ENCODE measurements at places on chromosomes 12 and 14.

- no peak for DNase-seq
These were observed 22.4 kb upstream of the CLEC2D start for GRCh38 chr12:9646794-9647781.

DNA sequence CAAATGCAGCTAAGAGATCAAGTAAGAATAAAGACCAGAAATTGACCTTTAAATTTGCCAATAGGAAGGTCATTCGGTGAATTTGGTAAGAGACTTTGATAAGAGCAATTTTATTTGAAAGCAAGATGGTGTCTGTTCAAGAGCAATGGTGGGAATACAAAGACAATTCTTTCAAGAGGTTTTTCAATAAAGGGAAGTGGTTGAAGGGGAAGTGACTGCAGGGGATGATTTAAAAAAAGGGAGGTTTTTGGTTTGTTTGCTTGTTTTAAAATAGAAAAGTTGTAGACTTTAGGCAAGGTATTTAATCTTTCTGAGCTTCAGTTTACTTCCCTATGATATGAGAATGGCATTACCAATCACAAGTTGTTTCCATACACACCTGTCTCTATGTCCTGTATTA lies 4.3 kb upstream of the APPL2 start:
- no peak for DNase-seq

GRCh38 chr14:69443296-69443805 lies 41.2 kb upstream of the PLEKHD1 start:
- no peak for DNase-seq

DNA sequence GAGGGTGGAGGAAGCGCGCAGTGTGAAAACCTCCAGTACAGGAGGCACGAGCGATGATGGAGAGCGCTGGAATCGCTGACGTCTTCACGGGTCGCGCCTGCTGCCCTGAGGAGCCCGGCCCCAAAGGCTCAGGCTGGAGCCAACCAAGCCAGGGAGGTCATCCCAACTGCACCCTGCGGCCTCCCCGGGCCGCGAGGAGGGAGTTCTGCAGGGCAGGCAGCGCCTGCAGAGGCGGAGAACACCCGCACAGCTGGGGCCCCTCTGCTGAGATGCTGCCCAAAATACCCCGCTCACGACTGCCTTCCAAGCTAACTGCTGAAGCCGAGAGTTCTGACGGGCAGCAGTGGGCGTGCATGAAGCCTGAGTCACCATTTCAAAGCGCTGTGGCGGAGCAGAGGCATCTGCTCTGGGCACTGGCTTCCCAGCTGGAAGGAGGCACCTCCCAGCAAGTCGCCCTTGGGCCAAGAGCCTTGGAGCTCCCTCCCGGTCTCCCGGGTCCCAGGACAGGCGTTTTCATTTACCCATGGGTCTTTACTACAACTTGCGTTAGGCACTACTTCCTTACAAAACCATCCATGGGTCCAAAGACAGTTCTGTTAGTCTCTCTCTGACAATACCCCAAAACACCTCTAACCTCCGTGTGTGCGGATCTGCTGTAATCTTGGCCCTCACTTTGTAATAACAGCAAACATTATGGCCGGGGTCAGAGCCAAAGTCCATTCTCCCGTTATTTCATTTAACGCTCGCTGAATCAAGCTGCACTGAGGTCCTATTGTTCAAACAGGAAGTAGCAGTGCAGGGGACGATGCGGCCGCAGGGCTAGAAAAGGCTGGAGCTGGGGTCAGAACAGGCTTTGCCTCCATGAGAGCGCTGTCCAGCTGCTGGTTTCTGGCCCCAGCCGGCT lies 60.1 kb upstream of the RIMBP2 start:
- DNase-seq: peak; percentile 75

DNA sequence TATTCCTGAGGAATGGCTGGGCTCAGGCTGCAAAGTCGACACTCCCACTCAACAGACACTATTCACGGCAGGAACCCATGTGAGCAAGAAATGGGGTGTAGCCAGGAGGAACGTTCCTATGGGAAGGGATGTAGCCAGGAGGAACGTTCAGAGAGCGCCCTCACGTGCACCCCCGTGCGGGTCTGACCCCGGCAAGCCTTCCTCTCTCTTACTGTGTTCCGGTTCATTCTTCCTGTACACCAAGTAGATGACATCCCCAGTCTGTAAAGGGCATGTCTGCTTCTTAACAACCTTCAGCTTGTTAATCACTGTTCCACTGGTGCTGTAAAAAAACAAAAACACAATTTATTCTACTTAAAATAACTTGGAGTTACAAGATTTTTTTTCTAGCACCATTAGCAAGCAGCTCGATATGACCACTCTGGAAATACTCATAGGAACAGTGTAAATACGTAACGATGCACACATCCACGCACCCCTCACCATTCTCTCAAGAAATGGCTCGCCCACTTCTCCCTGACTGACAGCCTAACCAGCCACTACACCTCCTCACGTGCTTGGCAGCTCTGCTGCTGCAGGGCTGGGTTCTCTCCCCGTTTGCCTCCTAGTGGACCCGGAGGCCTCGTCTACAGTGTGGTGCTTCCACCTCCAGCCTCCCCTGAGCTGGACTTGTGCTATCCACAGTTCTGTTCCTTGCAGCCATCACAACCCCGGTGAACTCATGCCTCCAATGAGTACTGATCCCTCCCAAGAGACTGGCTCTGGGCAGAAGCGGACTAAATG lies 15.1 kb downstream of the CHFR start:
- DNase-seq: no peak

- no peak for DNase-seq
These were observed 129.7 kb downstream of the CHST11 start for GRCh38 chr12:104586351-104586919.

GRCh38 chr12:110530511-110530910 lies 28.4 kb downstream of the RAD9B start:
- no peak for DNase-seq

DNA sequence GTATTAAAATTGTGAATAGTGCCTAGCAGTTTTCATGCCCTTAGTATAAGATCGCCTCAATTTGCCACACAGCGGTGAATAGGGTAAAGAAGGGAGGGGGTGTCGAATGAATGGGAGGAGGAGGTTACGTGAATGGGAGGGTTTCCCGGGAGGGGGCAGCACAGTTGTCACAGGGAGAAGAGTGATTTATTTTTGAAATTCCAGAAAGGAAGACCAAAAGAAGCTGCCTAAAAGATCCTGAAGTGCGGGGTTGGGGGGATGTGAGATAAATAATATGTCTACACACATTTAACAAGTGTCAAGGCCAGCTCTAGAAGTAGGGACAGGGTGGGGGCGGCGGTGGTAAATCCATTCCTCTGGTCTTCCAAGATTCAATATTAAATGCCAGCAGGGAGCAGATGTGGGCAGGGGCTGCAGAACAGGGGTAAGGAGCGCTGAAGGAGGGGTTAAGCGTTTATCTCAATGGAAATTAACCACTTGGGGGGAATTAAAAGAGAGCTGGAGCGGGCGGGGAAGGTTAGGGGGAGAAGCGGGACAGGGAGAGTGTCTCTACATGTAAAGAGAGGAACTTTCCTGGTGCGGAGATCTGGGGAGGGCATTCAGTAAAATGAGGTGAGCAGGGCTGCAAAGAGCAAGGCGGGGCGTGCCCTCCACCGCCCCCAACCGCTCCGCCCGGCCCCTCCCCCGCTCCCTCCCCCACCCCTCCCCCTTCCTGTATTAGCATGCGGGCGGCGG lies 867 bp downstream of the C12orf42 start:
- peak; percentile 85 for DNase-seq

GRCh38 chr14:91398707-91399106 lies 18.9 kb downstream of the CCDC88C start:
- DNase-seq: no peak

GRCh38 chr12:111285200-111285599 lies 83.7 kb downstream of the PHETA1 start:
- no peak for DNase-seq

DNA sequence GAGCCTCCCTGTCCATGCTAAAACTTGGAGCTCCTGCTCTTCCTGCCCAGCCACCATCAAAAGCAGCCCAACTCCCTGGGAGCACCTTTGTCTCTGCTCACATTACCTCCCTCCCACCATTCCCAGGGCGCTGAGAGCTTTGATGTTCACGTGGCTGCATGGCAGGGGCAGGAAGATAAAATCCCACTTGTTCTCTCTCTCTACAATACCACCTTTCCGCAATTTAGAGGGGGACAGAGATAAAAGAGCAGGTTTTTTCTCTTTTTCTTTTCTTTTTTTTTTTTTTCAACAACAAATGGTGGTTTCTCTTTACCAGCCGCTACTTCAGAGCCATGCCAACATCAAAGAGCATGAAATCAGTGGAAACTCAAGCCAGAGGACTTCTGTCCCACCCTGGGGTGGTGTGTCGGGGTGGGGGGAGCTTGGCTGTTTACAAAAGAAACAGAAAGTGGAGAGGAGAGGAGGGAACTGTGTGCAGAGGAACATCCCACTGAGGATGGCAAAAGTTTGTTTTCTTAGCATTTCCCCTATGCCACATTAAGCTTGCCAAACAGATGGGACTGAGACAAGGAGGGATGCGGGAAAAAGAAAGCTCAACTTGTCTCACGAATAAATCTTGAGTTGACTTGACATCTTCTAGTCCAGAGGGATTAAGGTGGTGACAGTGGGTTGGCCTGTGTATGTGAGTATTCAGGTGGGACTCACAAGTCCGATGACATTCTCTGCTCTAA lies 103.7 kb upstream of the NUDT4 start:
- no peak for DNase-seq

GRCh38 chr12:2168808-2169207 lies 116.0 kb downstream of the CACNA1C start:
- DNase-seq: no peak

- DNase-seq: no peak
These were observed 1484.9 kb upstream of the TMEM132C start for GRCh38 chr12:126782083-126782482.

GRCh38 chr14:77590845-77591485 lies 25.5 kb downstream of the SPTLC2 start:
- no peak for DNase-seq

GRCh38 chr14:22972313-22972930 lies 9.9 kb downstream of the AJUBA start:
- no peak for DNase-seq

GRCh38 chr14:96268431-96269358 lies 12.7 kb downstream of the BDKRB1 start:
- no peak for DNase-seq

GRCh38 chr12:108981835-108982234 lies 39.0 kb downstream of the SVOP start:
- DNase-seq: no peak

- DNase-seq: no peak
These were observed 41.0 kb downstream of the TFCP2 start for GRCh38 chr12:51131745-51132521.

DNA sequence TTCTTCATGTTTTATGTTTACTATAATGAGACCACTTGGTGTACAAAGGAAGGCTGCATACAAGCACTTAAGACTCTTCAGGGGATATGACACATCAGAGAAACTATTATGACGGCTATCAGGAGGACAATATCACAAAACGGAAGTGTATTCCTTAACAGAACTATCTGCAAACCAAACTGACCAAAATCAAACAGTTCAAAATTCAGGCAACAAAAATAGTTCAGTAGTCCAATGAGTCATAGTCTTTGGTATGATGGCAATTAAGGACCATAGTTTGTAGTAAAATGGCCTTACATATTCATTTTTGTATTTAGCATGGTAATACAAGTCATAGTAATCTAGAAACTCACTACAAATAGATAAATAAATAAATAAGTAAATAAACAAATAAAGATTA lies 1638.7 kb upstream of the SEL1L start:
- no peak for DNase-seq

DNA sequence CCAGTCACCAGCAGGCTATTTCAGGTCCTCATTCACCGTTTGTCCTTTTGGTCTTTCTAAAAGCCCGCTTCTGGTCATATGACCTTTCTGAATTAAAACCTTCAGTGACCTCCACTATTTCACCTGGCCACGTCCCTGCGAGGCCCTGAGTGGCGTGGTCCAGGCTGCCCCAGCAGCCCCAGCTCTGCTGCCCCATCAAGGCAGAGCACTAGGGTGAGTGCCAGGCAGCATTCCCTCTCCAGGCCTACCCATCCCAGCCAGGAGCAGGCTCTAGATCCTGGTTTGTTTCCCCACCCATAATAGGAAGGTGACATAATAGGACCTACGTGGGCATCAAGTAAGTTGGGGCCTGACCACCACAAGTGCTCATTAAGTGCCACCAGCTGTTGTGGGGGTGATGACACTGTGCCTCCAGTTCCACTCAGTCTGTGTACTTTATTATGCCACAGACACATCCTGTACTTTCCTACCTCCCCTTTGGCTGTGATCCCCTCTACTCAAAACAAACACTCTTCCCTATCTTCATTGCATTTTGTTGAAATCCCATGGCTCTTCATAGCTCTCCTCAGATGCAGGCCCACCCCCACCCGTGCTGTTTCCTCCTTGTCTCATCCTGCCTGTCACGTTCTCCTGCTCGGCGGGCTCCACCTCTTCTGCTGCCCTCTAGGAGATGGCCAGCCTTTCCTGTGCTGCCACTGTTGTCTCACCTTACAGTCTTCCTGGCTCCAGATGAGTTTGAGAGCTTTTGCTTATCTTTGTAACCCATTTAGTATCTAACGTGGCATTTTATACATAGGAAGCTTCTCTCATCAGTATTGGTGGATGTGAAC lies 21.4 kb downstream of the CKB start:
- no peak for DNase-seq

GRCh38 chr14:47539031-47539461 lies 136.4 kb downstream of the MDGA2 start:
- DNase-seq: no peak

DNA sequence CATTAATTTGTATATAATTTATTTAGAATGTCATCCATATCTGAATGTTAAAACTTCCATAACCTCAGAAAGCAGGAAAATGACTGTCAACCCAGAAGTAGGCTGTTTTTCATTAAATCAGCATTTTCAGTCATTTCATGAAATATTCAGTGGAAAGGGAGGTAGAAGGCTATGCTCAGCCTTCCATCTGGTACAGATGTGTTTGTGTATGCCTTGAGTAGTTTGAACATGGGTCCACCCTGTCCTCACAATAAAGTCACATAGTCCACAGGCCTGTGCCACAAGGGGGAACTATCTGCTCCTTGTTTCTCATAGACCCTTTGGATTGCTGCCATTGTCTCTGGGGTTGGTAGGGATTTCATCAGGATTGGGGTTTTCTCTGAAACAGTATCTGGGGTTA lies 9.1 kb downstream of the LACRT start:
- DNase-seq: no peak

GRCh38 chr12:79547735-79548609 lies 142.8 kb downstream of the PAWR start:
- DNase-seq: no peak

GRCh38 chr12:4556735-4557530 lies 5.1 kb upstream of the DYRK4 start:
- DNase-seq: no peak

DNA sequence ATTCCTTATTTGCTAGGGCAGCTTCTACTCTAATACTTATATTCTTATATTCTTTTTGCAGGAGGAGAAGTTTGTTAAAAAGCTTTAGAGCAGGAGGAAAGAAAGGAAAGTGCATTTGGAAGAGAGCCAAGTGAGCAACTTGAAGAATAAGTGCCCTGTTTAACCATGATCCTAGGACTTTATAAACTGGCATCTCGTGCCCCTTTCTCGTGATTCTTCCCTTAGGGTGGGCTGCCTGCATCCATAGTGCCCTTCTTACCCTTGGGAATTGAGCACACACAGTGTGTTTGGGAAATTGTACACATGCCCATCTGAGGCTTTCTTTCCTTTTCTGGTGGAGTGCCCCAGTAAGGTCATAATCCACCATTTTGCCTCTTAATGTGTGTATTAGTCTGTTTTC lies 141.9 kb downstream of the NUBPL start:
- no peak for DNase-seq

- no peak for DNase-seq
These were observed 164.7 kb downstream of the SSPN start for GRCh38 chr12:26360062-26360461.
